NCI-H510A treated with DMSO at 0.1 percent for 48 hours (cell line): ENCODE measurements at places on chromosomes 16 and 17.

- DNase-seq = peak; percentile 57
These were observed 4.0 kb downstream of the CMTM3 start for GRCh38 chr16:66608241-66609138.

DNA sequence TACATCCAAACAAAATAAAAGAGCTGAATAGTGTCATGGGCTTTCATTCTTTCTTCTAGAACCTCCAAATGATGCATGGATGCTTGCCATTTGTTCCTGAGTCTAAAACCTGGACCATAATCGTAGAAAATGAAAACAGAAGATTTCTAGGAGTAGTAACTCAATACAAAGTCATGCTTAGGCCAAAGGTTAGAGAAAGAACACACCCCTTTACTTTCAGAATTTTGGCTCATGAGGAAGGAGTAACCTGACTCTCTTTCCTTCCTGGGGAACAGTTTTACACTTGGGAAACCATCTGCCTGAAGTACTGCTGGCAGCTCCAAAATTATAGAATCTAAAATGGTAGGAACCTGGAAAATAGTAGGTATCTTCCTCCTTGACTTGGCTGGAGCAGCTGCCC, 137.2 kb downstream of the SNX11 start:
- DNase-seq = no peak

DNA sequence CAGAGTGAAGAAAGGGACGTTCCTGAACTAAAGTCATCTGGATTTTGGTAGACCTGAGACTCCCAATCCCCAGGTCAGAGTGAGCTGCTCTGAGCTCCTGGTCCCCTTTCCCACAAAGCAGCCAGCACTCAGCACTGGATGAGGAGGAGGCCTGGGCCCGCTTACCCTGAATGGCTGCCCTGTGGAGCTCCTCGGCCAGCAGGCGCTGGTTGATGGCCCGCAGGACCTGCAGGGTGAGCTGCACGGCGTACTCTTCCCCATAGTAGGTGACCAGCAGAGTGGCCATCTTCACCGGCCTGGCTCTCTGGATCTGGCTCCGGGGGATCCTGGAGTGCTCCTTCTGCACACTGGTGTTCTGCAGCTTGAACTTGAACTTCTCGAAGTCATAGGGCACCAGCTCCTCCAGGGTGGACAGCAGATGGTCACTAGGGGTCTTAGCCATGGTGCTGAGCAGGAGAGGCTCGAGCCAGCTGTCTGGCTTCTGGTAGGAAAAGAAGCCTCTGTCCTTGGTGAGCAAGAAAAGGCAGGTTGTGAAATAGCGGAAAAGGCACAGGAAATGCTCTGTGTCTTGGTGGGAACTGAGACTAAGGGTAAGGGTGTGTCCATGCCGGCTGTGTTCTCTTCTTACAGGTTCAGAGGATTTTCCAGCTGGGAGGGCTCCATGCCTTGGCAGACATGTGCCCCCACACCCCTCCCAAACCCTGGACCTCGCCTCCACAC, at the start of gene MEFV:
Gene MEFV, minus strand, starts transcription at position 488 of the 720 bp plus-strand sequence. Its CDS starts 46 bp downstream, at position 442.
- no peak for DNase-seq

- DNase-seq = no peak
These were observed 6.8 kb downstream of the RSPRY1 start for GRCh38 chr16:57192720-57193486.

DNA sequence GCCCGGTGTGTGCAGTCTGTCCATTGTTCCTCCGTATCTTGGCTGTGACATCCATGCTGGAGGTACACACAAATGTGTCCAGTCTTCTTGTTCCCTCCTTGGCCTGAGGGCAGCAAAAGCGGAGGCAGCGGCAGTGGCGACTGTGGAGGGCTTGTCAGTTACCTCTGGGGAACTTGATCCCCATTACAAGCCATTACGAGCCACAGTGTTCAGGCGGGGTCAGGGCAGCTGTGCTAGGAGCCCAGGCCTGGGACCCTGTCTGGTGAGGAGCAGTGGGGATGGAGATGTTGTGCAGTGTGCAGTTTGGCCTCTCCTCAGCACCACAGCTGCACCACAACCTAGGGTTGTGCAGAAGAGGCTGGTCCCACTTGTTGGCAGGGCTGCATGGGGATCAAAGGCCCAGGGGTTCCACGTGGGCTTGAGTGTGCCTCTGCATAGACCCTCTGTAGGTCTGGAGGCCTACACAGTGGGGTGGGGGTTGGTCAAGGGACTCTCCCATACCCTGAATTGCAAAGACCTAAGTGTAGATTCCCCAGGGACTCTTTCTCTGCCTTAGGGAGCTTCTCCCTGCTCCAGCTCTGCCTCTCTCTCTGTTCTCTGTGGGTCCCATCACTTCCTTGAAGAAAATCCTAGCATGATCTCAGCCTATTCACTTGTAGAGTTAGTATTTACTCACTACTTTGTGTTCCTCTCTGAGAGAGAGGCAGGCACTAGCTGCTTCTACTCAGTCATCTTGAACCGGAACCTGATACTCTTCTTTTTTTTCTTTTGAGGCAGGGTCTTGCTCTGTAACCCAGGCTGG, 58.8 kb downstream of the SLFN11 start:
- no peak for DNase-seq

DNA sequence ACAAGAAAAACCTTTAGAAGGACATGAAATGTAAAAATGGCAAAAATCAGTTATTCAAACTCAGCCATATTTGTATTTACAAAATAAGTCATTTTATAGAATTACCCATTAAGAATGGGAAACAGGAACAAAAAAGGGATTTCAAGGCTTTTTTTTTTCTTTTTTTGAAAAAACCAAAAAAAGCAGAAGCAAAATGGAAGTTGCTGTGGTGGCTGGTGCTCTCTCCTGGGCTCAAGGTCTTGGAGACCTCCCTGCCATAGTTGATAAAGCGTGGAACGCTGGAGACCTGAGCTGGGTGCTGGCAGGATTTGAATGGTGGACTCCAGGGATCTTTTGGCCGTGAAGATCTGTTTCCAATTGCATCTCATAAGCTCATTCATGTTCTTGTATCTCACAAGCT, 3.1 kb downstream of the PLCG2 start:
- DNase-seq = no peak

GRCh38 chr16:18783430-18784341, 6.4 kb downstream of the RPS15A start:
- no peak for DNase-seq

DNA sequence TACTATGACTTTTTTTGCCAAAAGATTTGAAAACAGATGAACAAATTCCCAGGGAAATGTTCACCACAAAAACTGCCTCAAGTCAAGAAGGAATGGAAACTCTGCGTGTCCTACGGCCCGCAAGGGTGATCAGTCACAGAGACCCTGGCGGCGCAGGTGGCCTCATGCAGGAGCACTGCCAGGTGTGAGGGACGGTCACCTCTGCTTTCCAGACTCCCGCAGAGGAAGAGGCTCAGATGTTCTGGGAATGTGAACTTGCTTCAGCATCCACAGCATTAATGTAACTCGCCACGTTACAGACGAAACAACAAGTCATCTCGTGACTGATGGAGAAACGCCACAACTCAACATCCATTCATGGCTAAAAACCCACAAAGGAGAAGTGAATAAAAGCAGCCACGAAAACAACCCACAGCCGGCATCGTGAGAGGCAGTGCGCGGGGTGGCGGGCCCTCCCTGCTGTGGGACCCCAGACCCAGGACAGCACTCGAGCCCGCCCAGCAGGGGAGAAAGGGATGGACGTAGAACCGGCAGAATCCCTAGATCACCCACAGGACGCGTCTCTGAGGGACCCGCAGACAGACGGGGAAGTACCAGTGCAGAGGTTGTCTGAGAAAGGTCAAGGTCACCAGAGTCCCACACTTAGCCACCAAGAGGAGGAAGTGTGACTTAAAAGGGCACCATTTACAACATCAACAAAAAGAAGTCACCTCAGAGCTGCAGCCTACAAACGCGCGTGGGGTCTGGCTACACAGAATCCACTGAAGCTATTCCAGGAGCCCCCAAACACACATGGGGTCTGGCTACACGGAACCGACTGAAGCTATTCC, 76.9 kb upstream of the GNG13 start:
- DNase-seq = no peak

GRCh38 chr17:64243340-64243739, 19.7 kb downstream of the TEX2 start:
- DNase-seq = no peak

DNA sequence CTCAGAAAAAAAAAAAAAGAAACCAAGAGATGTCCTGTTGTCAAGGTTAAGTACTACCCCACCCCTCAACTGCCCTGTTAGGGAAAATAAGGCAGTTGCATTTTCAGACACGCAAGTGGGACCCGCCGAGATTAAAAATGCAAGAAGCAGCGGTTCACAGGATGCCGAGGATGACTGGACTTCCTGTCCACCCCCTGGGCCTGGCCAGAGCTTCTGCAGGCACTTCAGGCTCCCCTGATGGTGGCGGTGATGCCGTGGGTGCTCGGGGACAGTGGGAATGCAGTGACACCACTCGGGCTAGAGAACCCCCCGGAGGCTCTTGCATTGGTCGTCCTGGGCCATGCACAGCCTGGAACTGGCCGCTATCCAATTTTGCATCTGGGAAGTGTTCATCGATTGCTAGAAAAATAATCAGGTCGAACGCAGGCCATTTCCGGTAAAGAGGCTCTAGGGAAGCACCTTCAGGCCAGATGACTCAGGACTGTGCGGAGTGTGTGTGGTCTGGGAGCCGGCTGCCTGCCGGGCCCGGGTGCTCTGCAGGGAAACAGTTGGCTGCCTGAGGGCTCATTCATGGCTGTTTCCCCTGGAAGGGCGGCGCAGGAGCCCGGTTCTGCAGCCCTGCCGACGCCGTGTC, 13.4 kb upstream of the CRISPLD2 start:
- DNase-seq = no peak

DNA sequence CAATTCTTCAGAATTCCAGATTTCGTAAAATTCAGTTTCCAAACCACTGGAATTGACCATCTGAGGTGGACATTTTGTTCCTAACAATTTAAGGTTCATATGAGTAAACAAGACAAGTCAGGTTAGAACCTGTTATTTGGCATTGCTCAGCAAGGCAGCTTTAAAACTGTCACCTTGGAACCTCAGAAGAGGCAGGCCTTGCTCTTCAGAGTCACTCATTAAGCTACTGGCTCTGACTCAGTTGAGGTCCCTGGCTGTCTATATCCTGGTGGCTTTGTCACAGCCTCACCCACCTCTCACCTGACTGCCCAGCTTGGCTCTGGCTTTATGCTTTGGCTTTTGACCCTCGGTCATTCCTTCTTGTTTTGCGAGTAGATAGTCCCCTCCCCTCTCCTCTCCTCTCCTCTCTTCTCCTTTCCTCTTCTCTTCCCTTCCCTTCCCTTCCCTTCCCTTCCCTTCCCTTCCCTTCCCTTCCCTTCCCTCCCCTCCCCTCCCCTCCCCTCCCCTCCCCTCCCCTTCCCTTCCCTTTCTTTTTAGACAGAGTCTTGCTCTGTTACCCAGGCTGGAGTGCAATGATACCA, 238.4 kb downstream of the SHISA9 start:
- no peak for DNase-seq

GRCh38 chr17:29789196-29790170, 140.5 kb downstream of the SSH2 start:
- no peak for DNase-seq

- no peak for DNase-seq
These were observed 112.4 kb upstream of the NOL11 start for GRCh38 chr17:67605256-67605912.

DNA sequence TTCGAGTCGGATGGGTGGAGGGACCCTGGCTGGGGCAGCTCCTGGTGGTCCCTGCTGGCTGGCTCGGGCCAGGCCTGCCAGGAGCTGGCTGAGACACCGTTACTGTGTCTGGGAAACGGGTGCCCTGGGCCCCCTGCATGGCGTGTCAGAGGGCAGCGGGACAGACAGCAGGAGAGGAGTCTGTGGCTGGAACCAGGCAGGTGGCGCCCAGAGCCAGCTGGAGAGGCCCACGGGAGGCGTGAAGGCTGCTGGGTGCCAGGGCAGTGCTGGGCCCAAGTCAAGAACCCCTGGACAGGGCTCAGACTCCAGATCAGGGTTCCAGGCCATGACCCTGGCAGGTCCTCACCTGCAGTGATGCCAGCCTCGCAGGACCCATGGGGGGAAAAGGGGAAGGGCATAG, 16.6 kb downstream of the SOX8 start:
- DNase-seq = no peak

DNA sequence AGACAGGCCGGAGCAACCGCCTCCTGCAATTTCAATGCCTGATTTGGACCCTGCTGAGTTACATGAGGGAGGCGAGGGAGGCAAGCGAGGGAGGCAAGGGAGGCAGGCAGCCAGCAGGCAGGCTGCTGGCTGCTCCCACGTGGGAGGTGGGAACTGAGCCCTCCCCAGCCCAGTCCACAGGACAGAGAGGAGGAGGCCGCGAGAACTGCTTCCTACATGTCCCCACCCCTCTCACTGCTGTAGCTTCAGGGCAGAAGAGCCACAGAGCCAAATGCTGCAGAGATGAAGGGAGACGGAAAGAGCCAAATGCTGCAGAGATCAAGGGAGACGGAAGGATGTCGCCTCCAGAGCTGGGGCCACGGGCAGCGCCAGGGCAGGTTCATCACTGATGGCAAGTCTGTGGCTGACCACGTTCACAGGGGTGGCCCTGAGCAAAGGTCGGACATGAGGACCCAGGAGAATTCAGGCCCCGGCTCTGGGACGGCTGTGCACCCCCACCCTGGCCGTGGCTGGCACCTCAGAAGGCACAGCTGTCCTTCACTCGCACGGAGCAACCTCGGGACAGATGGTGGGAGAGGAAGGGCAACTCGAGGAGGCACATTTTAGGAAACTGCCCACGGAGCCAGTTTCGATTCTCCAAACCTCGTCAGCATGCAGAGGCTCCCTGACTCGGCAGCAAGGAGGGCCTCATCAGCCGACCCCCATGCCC, 21.5 kb downstream of the RPH3AL start:
- DNase-seq = no peak

GRCh38 chr17:62852195-62852594, 44.1 kb upstream of the MARCHF10 start:
- no peak for DNase-seq

DNA sequence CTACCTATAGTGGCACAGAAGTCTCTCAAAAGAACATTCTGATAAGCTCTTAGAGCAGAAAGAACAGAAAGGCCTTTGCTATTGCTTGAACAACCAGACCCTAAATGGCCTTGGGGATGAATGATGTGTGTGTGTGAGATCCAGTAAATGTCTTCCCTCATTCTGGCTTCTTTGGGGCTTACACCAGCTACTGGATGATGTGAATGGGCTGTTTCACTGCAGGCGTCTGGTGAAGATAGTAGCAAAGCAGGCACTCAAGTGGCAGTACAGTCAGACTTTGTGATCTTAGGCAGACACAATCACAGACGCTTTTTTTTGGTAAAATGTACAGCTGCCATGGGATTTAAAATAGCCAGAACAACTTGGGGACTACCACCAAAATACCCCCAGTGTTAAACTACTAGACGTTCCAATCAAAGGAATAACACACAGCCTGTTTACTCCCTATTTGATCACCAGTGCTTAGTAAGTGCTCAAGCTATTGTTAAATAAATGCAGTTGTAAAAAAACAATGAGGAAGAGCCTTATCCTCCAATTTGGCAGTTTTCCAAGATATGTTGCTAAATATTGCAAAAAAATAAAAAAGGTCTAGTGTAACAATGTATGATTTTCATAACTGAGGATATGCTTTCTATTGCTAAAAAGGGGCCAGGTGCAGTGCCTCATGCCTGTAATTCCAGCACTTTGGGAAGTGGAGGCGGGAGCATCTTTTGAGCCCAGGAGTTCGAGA, 17.9 kb downstream of the NDUFAB1 start:
- no peak for DNase-seq

- no peak for DNase-seq
These were observed 6.1 kb upstream of the OSGIN1 start for GRCh38 chr16:83946781-83947566.
